ENCODE measurements at places on chromosomes 6 and 20. TPM values are rescaled to one million over a fixed set of nuclear protein-coding genes. Genes with fewer than 3 reads are reported as not detected.

Gene C20orf141
- total RNA-seq = 0.46 TPM

Gene COL21A1
- 0.76 TPM for total RNA-seq

Gene STMND1
- total RNA-seq = not detected

Gene NINL
- 16.1 TPM for total RNA-seq

Gene MEI4
- not detected for total RNA-seq

Gene HLA-DPB1
- total RNA-seq = not detected

Gene MCM8
- 20.9 TPM for total RNA-seq

Gene SLPI
- 11.8 TPM for total RNA-seq

Gene DZANK1
- total RNA-seq = 3.0 TPM

Gene THEMIS
- total RNA-seq = not detected

Gene LAMA2
- 0.31 TPM for total RNA-seq

Gene WASF1
- 10.8 TPM for total RNA-seq

Gene KIF25
- 0.05 TPM for total RNA-seq

Gene ZNF184
- 2.8 TPM for total RNA-seq

Gene CD164
- total RNA-seq = 108 TPM

Gene TREML1
- not detected for total RNA-seq

Gene ZNF341
- 3.3 TPM for total RNA-seq

Gene PACRG
- not detected for total RNA-seq

Gene PRSS16
- total RNA-seq = 2.5 TPM

Gene PDE10A
- 25.5 TPM for total RNA-seq

Gene MICB
- 6.2 TPM for total RNA-seq
